Activated CD4-positive, alpha-beta T cell treated with anti-CD3 and anti-CD28 coated beads for 36 hours (primary cell): ENCODE measurements at places on chromosomes 4 and X. TPM values are rescaled to one million over a fixed set of nuclear protein-coding genes. Genes with fewer than 3 reads are reported as not detected.
A peak's percentile ranks its signal among the peaks of the same experiment; 100 is the strongest.

DNA sequence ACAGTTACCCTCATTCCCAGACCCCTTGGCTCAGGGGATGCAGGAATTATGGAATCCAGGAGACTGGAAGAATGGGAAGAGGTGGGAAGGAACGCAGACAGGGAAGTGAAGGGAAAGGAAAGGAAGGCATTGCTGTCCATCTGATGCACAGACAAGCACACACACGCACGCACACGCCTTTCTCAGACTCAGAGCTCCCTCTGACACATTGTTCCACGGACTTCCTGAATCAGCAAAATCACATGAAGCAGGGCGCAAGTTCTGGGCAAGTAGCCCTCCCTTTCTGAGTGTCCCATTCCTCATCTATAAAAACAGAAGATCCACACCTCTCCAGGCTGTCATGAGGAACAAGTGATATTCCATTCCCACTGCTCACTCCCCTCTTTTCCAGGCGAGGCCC, 13.2 kb downstream of the IQSEC2 start:
- peaks cover 10% of the 10 kb centered on the region for H3K4me1 ChIP-seq
- H3K27ac ChIP-seq = no peak overlapping the region
- no peaks in the 10 kb centered on the region for H3K27me3 ChIP-seq

GRCh38 chr4:121462660-121463261, 81.9 kb upstream of the QRFPR start:
- DNase-seq = peak; percentile 38
- H3K27ac ChIP-seq = no peak overlapping the region
- no peak overlapping the region for H3K4me3 ChIP-seq
- H3K4me1 ChIP-seq = no peaks in the 10 kb centered on the region
- H3K27me3 ChIP-seq = peaks cover 3% of the 10 kb centered on the region

CFP gene
- total RNA-seq = 4.7 TPM

IL15 gene
- 1.1 TPM for total RNA-seq

ARSJ gene
- 0.05 TPM for total RNA-seq

DNA sequence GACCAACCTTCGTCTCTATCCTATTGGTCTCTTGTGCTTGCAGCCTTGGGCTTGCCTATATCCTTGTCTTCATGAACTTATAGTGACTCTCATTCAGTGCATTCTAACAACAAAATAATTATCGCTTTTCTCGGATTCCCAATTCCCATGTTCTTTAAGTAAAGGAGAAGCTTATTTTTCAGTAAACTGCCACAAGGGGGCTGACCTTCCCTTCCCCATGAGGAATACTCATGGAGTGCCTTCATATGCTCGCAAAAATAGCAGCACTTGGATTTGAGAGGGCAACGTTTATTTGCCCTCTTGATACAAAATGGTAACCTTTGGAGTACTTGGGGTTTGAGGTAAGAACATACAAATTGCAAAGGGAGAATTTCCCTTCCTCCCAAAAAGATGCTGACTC, 183.2 kb upstream of the TENT5D start:
- no peak for DNase-seq
- H3K27me3 ChIP-seq = no peaks in the 10 kb centered on the region
- H3K36me3 ChIP-seq = no peaks in the 10 kb centered on the region
- H3K4me1 ChIP-seq = no peaks in the 10 kb centered on the region

GRCh38 chr4:116361790-116362189, 723.6 kb downstream of the TRAM1L1 start:
- H3K36me3 ChIP-seq = no peaks in the 10 kb centered on the region
- DNase-seq = no peak
- H3K4me3 ChIP-seq = no peak overlapping the region
- H3K4me1 ChIP-seq = no peaks in the 10 kb centered on the region

VCX3B gene
- not detected for total RNA-seq
